Left ventricle myocardium superior (tissue), 1 donor: ENCODE measurements at places on chromosomes 6 and 20.

GRCh38 chr6:149567194-149567586, 1.0 kb downstream of the GINM1 start:
- no peak for DNase-seq

DNA sequence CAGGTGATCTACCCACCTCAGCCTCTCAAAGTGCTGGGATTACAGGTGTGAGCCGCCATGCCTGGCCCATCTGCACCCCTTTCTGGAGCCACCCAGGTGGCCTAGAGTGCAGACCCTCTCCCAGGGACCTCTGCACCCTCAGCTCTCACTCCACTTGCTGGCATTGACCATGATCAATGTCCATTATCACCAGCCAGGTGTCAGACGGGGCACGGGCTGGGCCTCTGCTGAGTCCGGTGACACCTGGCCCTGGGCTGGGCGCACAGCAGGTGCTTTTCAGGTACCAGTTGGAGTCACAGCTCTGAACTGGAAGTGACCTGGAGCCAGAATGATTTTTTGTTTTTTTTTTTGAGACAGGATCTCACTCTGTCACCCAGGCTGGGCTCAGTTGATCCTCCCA, 91.8 kb upstream of the PMEPA1 start:
- no peak for DNase-seq

GRCh38 chr6:14790976-14791375, 454.9 kb upstream of the JARID2 start:
- DNase-seq, result no peak

GRCh38 chr6:80250391-80250997, 144.0 kb downstream of the BCKDHB start:
- DNase-seq, result no peak

GRCh38 chr6:106579281-106579680, 50.0 kb downstream of the RTN4IP1 start:
- DNase-seq, result no peak

DNA sequence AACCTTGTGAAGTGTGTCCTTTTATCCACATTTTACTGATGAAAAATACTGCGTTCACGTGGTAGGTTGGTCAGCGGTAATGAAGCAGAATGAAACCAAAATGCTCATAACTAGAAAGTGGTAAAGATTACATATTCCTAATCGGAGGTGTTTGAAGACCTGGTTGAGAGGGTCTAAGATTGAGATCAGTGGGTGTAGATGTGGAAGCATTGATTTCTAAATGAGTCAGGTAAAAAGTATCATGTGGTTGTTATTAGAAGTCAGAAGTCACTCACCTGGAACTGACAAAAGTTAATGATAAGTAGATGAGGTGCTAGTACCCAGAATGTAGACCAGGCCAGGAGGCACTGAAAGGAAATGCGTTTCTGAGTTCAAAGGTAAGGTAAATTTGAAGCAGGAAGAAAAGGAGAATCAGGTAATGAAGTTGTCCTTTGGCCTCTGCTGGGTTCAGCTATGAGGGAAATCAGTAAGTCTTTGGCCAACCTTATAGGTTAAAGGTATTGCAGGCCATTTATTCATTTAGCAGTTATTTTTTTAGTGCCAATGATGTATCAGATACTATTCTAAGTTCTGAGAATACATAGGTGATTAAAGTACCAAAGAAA, 31.2 kb downstream of the FAM83B start:
- no peak for DNase-seq

DNA sequence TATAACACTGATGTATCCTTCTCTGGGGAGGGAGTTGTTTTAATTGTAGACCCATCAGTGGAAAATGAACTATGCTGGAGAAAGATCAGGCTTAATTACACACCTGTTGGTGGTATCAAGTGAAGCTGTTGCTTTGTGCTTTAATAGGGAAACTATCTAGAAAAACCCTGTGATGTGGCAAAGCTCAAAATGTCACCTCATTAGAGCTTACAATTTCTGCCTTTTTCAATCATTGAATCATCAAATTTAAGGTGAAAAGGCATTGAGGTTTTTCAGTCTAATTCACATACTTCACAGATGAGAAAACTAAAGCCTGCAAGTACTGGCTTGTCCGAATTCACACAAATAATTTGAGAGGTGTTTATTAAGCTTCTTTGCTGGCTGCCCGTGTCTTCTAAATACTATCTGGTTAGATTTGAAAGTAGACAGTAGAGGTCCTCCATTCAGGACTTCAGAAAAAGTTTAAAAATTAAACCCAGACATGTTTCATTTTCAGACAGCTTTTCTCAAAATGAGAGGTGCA, 143.3 kb upstream of the MAP3K7 start:
- no peak for DNase-seq

DNA sequence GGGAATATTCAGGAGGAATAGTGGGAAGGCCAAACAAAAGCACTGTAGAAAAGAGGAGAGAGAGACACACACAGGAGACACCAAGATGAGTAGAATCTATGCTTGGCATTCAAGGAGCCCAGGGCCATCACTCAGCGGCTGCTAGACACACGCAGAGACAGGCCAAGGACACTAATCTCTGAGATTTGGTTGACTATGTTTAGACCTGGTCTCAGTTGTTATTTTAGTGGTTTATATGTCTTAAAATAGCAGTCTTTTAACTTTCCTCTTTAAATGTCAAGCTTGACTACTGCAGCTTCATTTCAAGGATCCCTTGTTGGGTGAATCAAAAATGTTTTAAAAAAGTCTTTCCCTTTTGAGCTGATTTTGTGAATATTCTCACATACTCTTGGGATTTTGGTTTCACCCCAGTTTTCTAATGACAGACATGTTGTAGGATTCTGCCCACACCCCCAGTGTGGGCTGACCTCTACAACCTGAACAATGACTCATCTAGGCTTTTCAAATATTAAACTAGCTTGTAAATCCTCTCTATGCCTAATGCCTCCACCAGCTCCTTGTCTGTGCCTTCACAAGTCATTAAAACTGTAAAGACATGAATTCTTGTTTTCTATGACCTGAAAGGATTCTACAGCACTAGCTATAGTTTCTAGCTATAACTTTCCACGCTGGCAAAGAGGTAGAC, 142.7 kb upstream of the EXOC2 start:
- peak; percentile 31 for DNase-seq

GRCh38 chr6:34912715-34913464, 23.8 kb downstream of the ANKS1A start:
- DNase-seq, result no peak

DNA sequence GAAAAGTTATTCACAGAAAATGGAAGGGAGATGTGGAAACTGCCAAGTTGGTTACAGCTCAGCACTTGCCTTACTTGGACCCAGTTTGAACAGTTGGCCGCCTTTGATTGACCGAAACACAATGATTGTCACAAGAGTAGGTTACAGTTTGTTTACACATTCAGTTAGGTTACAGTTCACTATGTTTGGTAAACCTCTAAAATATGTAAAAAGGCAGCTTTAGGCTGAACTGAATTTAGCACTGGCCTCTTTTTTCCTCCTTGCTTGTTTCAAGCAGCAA, 116.2 kb downstream of the OLIG3 start:
- no peak for DNase-seq

GRCh38 chr20:20000211-20000968, 16.8 kb upstream of the NAA20 start:
- DNase-seq, result no peak

DNA sequence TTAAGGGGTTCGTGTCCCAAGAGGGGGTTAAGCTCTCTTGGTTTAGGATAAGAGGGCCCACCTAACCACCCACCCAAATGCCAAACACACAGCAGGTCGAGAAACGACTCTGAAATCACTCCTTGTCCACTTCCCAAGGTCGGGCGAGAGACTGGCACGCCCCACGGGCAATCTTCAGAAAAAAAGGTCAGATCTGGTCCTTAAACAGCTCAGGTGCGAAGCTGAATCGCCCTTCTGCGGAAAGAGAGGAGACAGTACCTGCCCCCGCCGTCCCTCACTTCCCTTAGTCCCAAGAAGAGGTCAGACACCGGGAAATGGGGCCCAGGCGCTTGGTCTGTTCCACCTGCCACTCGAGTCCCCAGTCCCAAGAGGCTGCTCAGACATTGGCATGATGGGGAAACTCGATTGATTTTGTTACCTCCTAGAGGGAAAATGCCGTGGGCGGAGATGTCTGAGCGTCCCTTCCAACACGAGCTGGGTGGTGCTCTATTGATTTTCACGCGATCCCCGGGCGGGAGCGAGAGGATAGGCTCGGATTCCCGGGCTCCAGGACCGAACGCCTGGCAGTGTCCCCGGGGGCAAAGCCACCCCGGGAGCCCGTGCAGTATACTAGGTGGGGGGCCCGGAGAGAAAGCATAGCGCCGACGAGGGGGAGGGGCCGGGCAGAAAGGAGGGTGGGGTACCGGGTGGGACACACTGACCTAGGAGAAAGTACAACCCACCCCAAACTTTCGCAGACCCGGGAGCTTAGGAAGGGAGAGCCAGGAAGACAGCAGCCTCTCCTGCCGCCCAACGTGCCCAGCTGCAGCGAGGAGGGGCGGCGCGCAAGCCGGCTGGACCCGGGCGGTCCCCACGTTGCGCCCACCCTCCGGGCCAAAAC, 1.1 kb upstream of the SAMD5 start:
- DNase-seq, result peak; percentile 33

GRCh38 chr6:169935861-169936260, 184.4 kb downstream of the ERMARD start:
- no peak for DNase-seq

- no peak for DNase-seq
These were observed 98.9 kb downstream of the TBC1D7 start for GRCh38 chr6:13229205-13230085.

DNA sequence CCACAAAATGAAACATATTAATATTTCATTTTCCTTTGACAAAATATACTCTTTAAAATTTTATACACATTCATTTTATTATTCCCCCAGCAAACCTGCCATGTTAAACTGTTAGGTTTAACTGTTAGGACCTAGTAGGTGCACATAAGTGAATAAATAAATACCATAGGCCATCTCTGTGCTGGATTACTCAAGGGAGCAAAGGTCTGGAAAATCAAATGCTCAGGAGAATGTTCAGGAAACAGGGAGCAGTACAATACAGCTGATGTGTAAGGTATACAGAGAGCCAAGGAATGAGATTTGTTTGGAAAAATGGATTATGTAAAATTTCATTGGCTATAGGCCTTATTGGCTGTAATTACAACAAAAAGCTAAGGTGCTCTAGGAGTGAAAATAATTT, 339.3 kb downstream of the BCKDHB start:
- DNase-seq, result no peak

- no peak for DNase-seq
These were observed 41.2 kb upstream of the REV3L start for GRCh38 chr6:111524252-111524651.
